Substantia nigra (tissue), 51 donors: ENCODE measurements at places on chromosomes 6 and 20.

DNA sequence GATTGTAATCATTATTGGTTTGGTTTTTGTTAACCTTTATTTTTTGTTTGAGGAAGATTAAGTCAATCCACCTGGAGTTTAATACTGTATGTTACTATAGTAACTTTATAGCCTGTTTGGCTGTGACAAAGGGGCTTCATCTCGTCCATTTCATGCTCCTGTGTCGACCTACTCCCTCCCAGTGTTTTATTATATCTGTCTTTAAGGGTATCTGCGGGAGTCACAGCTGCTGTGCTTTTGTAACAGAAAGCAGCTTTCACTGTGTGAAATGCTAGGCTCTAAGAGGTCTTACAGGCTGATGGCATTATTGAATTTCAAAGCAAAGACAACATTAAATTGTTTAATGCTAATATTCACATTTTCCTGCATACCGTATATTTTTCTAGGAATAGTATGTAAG lies 698.0 kb upstream of the POU3F2 start:
- DNase-seq = no peak

DNA sequence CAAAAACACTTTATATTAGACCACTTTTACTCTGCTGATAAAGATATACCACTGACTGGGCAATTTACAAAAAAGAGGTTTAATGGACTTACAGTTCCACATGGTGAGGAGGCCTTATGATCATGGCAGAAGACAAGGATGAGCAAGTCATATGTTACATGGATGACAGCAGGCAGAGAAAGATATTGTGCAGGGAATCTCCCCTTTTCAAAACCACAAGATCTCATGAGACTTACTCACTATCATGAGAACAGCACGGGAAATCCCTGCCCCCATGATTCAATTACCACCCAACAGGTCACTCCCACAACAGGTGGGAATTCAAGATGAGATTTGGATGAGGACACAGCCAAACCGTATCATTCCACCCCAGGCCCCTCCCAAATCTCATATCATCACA lies 1383.8 kb upstream of the MAP3K7 start:
- no peak for DNase-seq

DNA sequence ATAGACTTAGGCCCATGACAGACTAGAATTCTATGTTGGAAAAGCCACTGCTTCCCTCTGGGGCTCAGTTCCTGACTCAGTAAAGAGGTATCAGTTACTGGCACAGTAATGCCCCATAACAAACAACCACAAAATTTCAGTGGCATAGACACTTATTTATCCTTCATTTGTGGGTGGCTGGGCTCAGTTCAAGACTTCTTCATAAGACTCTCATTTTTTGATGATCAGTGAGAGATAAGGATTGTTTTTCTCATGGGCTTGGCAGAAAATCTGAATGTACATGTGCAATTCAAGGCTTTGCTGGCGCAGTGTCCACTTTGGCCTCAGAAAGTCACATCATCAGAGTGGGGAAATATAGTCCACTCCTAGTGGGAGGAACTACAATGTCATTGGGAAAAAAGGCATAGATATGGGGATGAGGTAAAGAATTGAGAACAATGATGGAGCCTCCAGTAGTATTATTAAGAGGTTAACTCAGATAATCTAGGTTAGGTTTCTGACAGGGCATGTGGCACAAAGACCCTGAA lies 384.6 kb upstream of the FLRT3 start:
- no peak for DNase-seq

GRCh38 chr6:47440719-47441118 lies 36.9 kb upstream of the CD2AP start:
- no peak for DNase-seq

GRCh38 chr6:54193560-54193959 lies 82.3 kb downstream of the MLIP start:
- DNase-seq = no peak

DNA sequence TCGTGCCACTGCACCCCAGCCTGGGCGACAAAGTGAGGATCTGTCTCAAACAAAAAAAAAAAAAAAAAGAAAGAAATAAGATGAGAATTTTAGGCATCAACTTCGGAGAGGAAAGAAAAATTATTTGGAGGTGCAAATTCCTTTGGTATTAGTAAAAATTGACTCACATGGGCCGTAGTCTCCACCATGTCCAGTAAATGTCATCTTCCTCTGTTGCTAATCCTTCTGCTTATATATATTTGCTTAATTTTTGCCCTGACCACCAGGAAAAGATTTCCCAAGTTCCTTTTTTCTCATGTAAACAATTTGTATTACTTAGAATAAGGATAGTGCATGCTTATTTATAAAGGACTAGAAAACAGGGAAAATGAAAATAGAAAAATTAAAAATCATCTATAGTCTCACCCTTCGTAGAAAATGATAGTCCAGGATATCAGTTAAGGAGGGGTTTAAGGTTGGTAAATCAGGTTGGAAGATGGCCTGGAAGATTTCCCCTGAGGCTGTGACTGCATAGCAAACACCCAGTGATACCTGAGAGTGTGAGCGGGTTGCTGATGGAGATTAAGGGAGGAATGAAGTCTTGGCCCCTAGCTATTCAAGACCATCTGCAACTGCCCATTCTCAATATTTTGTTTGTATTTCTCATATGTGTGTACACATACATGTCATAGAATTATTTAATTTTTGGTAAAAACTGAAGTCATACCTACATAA lies 240.8 kb downstream of the ZNF217 start:
- DNase-seq = no peak

GRCh38 chr20:20409331-20409730 lies 41.4 kb downstream of the INSM1 start:
- DNase-seq = no peak

GRCh38 chr6:96795481-96795880 lies 41.8 kb downstream of the GPR63 start:
- no peak for DNase-seq

- no peak for DNase-seq
These were observed 10.1 kb upstream of the BICRAL start for GRCh38 chr6:42771741-42772100.

DNA sequence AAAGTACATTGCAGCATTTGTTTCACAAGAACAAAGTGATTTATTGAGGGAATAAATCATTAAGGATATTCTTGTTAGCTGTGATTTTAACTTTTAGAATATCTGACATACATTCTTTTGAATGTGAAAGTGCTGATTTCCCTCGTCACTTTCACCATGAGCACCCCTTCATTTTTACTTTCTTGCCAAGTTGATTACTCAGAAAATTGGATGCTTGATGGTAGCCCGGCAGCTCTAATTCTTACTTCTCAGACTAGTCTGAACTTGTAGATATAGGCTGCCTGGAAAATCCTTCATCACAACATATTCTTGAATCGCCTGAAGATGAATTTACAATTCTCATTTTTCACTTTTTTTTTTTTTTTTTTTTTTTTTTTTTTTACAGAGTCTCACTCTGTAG lies 147.1 kb upstream of the SMLR1 start:
- DNase-seq = no peak

- peak; percentile 29 for DNase-seq
These were observed 135.0 kb downstream of the FOXA2 start for GRCh38 chr20:22449188-22449973.

- DNase-seq = no peak
These were observed 26.0 kb upstream of the RSPO3 start for GRCh38 chr6:127092466-127092865.

- no peak for DNase-seq
These were observed 67.2 kb downstream of the RPP40 start for GRCh38 chr6:4936681-4937041.

GRCh38 chr6:133681891-133682290 lies 207.0 kb upstream of the TCF21 start:
- DNase-seq = no peak

DNA sequence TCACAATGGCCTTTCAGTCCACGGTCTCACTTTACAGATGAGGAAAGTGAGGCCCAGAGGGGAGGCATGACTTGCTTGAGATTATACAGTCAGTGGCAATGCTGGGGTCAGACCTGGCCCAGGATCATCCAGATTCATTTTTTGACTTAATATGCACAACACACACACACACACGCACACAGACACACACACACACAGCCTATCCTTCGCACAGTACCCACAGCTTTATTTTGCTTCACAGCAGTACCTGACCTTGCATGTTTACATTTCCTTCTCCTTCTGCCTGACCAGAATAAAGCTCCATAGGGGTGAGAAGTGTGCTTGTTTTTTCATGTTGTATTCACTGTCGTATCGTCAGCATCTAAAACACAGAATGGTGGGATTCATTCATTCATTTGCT lies 79.8 kb downstream of the VEGFA start:
- no peak for DNase-seq

DNA sequence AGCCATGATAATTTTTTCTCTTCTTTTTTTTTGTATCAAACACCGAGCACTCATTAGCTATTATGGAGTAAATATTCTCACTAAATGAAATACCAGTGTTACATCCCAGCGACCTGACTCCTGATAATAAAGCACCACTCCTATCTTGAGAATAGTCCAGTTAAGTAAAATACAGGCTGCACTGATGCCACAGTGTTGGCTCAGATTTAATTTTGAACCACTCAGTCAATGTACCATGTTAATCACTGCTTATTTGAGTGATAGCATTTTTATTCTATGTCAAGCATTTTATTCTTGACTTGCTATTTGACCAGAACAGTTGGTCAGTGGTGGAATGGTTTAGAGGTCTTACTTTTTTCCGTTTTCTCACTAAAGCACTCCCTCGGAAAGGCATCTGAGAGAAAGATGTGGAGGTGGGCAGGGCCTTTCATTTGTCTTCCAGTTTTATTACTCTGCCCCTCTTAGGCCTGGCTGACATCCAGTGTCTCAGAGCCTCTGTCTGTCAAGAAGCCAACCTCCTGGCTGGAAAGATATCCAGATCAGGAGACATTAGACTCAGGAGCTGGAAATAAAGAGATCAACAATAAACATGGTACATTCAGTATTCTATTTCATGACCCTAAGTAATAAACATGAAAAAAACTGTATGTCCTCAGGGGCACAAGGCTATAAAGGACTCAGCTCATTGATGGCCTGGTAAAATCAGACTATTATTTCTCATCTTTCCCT lies 457.8 kb downstream of the EPM2A start:
- no peak for DNase-seq
